ENCODE measurements at places on chromosomes 6 and 20.

GRCh38 chr6:42969934-42970333, 9.0 kb downstream of the PEX6 start:
- DNase-seq: no peak

DNA sequence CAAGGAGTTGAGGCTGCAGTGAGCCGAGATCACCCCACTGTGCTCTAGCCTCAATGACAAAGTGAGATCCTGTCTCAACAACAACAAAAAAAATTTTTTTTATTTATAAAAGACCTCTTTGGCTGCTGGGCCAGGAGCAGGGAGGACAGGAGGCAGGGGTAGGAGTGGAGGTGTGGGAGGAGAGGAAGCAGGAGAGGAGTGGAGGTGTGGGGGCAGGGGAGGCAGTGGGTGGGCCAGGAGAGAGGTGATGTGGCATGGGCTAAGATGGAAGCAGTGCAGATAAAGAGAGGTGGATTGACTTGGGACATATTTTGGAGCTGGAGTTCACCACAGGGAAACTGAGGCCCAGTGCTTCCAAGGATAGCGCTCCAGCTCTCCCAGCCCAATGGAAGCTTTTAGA, 13.4 kb upstream of the CSNK2A1 start:
- DNase-seq: no peak

- DNase-seq: no peak
Measured at GRCh38 chr6:160204710-160205109, 53.9 kb downstream of the SLC22A2 start.

DNA sequence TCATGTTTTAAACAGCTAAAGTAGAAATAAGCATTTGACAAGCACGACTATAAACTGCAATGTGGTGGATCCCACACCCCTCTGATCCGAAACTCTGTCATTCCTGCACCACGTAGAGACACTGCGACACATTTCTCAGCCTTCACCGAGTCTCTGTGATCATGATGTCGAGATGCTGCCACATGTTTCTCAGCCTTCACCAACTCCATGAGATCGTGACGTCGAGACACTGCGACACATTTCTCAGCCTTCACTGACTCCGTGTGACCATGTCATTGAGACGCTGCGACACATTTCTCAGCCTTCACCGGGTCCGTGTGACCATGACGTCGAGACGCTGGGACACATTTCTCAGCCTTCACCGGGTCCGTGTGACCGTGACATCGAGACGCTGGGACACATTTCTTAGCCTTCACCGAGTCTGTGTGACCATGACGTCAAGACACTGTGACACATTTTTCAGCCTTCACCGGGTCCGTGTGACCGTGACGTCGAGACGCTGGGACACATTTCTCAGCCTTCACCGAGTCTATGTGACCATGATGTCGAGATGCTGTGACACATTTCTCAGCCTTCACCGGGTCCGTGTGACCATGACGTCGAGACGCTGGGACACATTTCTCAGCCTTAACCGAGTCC, 143.0 kb downstream of the TTLL2 start:
- DNase-seq: no peak

DNA sequence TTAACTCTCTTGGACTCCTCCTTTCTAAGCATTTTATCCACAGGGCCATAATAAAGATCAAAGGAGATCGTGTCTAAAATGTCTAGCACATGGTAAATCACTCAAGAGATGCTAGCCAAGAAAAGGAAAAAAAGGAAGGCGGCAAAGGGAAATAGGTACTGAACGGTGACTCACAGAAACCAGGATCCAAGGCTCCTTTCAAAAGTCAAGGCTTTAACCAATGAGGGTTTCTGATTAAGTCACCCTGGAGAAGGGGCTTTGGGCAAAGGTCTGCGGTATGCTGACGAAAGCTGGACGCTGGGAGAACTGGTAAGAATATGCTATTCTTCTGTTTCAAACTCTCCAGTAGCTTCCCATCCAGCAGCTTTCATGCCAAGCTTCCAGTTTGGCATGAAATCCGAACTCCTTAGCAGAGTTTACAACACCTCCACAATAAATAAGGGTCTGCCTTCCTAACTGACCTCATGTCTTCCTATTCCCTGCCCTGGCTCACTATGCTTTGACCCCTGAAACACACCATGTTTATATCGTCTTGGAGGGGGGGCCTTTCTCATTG, 1.0 kb downstream of the TOMM34 start:
- no peak for DNase-seq
